ENCODE measurements at places on chromosomes 5 and 9.
A peak's percentile ranks its signal among the peaks of the same experiment; 100 is the strongest.

GRCh38 chr5:100424787-100425186, 110.4 kb upstream of the FAM174A start:
- DNase-seq, result no peak

GRCh38 chr5:80240368-80240986, 15.4 kb downstream of the SERINC5 start:
- peak; percentile 38 for DNase-seq

GRCh38 chr9:93007529-93008058, 50.9 kb upstream of the SUSD3 start:
- no peak for DNase-seq

DNA sequence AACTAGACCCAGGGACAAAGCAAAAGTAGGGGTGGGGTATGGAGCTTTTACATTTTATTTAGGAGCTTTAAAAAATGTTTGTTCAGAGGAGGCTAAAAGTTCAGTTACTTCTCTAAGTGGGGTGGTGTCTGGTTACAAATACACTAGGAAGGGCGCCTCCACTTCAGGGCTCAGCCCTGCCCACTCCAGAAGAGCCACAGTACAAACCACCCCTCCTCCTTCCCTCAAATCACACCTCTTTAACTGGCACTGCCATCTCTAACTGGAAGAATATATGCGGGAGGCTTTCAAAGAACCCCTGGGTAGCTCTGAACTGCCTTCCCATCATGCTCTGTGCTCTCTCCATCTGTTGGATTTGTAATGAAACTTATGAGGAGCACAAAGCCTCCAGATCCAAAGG, 98.8 kb upstream of the NFIB start:
- no peak for DNase-seq

- DNase-seq, result no peak
Measured at GRCh38 chr9:74309654-74310053, 187.5 kb upstream of the RORB start.

- no peak for DNase-seq
Measured at GRCh38 chr9:81637276-81637675, 52.1 kb downstream of the TLE1 start.

- DNase-seq, result no peak
Measured at GRCh38 chr5:66342341-66342880, 198.3 kb downstream of the SREK1 start.

DNA sequence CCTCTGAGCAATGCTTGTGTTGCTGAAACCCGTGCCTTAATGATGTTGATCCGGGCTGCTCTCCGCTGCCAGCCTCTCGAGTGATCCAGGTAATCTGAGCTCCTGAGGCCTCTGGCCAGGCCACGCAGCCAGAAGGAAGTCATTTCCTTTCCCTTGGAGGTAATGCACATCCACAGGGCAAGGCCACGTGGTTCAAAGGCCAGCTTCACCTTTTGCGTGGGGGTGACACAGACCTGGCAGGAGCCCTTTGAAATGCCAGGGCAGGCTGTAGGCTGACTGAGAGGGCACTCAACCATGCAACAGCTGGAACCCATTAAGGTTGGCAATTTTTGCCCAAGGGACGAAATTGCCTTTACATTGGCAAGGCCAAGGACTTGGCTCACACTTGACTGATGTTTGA, 80.4 kb downstream of the LIX1 start:
- DNase-seq, result no peak

GRCh38 chr5:104754311-104754995, 1191.9 kb upstream of the NUDT12 start:
- no peak for DNase-seq

GRCh38 chr5:144004146-144004545, 166.3 kb downstream of the YIPF5 start:
- DNase-seq, result no peak

GRCh38 chr9:19550009-19550408, 141.2 kb downstream of the ACER2 start:
- DNase-seq, result no peak

DNA sequence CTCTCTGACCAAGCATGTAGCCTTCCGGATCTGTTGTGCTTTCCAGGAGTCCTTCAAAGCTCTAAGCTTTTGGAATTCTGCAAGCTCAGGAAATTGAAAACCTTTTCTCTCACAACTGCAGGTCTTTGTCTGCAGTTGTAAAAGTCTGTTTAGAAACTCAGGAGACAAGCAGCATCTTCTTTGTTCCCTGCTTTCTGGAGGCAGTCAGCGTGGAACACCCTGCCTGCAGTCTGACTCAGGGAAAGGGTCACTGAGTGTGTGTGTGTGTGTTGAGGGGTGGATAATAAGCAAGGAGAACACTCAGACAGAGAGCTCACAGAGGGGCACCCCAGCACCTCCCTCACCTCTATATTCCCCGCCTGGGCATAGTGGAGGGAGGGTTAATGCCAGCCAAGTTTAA, 29.1 kb downstream of the KCNIP1 start:
- no peak for DNase-seq

GRCh38 chr9:133770076-133770777, 32.1 kb upstream of the SARDH start:
- DNase-seq, result no peak

DNA sequence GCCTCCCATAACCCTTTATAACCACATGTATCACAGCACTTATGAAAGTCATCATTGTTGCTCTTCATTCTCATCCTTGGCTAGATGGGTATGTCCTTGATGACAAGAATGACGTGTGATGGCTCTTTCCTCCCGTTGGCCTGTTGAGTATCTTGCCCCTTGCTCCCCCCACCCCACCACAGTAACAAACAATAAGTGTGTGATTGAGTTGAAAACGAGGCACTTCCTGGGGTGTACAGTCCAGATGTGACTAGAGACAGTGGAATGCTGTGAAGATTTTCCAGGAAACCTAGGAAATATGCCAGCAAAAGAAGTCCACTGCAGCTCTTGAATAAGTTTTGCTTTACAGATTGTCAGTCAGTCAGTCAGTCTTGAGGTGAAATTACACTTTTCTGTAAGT, 262.5 kb downstream of the ELAVL2 start:
- DNase-seq, result no peak

- DNase-seq, result no peak
Measured at GRCh38 chr5:133884569-133885311, 83.7 kb downstream of the C5orf15 start.

- DNase-seq, result no peak
Measured at GRCh38 chr5:37988454-37989046, 148.7 kb upstream of the GDNF start.

- peak; percentile 30 for DNase-seq
Measured at GRCh38 chr9:99013550-99013949, 69.8 kb downstream of the COL15A1 start.

GRCh38 chr5:54518818-54519508, 1.4 kb downstream of the SNX18 start:
- DNase-seq, result no peak

- DNase-seq, result no peak
Measured at GRCh38 chr5:140298183-140298601, 4.7 kb downstream of the PFDN1 start.

GRCh38 chr5:18202164-18202563, 567.9 kb downstream of the TAF11L14 start:
- no peak for DNase-seq

- no peak for DNase-seq
Measured at GRCh38 chr9:132857616-132858342, 20.3 kb downstream of the AK8 start.

DNA sequence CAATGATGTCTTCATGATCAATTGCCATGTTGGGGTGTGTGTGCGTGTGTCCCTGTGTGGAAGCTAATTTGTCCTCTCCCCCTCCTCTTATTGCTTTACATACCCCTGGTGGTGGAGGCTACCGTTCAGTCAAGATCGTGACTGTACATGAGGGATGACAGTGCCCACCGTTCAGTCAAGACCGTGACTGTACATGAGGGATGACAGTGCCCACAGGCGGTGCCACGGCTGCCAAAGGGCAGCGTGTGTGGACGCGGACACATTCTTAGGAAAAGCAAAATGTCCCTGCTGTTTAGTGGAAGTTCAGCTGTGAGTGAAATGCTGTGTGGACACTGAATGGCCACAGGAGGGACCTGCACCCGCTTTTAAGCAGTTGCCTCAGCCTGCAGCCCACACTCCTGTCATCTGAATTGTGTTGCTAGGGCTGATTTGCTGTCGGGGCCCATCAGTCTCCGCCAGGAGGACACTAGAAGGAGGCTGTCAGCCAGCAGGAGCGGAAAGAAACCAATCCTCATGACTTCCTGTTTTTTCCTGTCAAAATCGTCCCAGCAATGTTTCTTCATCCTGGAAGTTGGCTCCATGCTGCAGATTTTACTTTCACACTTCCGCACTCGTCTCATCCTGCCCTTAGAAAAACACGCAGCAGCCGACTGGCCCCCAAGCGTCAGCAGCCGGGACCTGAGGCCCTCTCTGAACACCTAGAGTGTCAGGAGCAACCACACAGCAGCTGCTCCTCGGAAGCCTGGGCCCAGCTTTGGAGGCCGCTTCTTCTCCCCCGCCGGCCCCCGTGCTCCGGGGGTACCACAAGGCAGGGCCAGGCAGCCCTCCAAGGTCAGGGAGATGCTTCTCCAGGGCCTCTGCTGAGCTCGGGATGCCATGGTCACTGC, 9.1 kb downstream of the OR2V1 start:
- DNase-seq, result no peak

- DNase-seq, result no peak
Measured at GRCh38 chr5:95102080-95102479, 182.8 kb downstream of the MCTP1 start.

GRCh38 chr9:96021551-96022444, 146.3 kb downstream of the ERCC6L2 start:
- DNase-seq, result no peak

DNA sequence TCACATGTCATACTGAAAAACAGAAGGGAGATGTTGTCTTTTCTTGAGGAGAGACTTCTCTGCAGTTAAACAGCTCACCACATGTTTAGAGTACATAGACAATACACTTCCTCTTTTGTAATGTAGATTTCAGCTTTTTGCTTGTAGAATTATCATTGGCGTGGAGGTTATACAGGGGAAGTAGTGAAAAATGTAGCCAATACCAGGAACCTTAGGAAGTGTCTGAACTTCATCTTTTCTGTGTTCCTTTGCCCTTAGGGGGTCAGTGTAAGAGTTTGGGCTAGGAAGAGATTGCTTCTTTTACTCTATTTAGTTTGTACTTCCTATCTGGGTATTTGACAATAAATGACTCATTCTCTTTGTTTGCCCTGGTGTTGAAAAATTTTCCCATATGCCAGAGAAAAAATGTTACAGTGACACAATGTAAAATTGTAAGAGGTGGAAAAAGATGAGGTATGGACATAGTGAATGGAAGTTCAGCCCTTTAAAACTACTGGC, 21.0 kb upstream of the CDKN2B start:
- DNase-seq, result no peak

DNA sequence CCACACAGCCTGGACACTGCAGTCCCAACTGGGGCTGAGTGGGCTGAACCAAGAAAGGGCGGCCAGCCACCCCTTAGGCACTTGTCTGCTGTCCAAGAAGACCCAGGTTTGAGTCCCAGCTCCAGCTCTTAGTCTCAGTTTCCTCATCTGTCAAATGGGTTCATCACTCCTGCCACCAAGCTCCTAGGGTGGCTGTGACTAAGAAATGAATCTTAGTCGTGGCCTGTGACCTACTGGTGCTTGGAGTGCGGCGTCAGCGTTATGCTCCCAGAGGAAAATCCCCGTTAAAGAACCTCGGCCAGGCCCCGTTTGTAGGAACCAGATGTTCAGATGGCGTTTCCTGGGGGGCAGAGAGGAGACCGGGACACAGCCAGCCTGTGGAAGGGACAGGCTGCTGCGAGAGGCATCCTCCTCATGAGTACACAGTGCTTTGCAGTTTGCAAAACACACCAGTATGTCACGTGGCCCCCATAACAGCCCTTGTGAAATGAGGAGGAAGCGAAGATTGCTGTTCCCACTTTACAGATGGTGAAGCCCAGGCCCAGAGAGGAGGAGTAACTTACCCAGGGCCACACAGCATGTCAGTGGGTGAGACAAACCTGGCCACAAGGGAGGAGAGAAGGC, 3.3 kb downstream of the FIBCD1 start:
- no peak for DNase-seq

DNA sequence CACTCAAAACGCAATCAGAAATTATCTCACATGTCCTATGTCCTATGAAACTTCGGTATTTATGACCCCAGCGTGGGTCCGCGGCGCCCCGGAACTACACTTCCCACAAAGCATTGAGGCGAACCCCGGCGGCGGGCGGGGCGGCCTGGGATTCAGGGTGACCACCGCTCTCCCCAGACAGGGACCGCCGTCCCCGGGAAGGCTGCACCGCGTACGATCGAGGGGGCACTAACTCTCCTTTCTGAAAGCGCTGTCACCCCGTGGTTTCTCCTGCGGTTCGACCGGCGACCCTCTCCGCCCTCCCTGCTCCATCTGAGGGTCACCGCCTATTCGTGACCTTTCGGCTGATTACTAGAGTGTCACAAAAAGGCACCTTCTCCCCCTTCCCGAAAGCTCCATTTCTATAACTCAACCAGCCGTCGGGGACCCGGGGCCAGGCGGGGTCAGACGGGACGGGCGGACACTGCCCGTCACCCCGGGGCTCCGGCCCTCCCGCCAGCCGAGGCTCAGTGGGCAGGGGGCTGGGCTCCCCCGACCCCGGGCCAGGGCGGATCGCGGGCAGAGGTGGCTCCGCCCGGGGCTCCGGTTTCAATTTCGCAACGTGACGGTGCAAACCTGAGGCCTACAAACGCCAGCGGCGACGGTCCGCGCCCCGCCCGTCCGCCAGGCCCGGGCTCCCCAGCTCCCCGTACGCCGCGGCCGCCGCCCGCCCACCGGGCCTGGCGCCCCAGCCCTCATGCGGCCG, 1.3 kb downstream of the ECPAS start:
- DNase-seq, result peak; percentile 51

DNA sequence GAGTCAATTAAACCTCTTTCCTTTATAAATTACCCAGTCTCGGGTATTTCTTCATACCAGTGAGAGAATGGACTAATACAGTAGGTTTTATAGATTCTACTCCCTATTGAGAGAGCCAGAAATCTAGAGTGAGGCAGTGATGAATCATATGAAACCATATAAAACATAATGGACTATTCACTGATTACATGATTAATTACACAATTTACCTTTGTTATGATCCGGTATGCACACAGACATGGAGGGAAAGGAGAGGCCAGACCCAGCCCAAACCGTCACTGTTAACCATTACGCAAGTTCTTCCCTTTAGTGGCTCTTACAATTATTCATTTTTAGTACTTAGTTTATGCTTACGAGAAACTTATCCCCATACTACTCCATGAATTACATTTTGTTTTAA, 205.0 kb downstream of the DNAH5 start:
- no peak for DNase-seq

DNA sequence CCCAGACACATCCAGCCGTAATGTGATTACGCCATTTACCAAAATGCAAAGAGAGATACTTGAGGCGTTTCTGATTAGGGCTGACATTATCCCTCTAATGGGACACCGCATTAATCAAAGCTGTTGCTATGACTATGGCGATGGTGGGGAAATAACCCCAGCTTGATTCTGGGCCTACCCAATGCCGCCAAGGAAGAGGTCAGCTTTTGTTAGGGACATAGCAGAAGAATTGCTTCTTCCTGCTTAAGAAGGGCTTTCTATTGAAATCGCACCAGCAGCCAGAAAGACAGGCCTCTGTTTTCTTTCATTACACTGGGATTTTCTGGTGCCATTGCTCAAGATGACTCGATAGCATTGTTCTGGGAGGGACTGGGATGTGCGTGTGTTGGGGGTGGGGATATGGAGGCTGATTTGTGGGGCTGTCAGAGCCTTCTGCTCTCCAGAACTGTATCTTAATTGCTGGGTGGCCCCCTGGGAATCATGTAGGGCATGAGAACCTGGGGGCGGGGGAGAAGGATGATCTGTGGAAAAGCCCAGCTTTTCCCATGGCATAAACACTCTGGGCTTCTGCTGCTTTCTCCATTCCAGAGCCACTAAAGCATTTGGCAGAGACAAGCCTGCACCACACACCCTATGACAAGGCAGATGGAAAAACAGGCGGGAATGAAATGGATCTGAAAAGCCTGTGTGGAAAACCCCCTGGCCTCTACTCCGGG, 106.5 kb upstream of the RAD23B start:
- DNase-seq, result no peak
